ENCODE measurements at places on chromosomes 2 and 18. TPM values are rescaled to one million over a fixed set of nuclear protein-coding genes. Genes with fewer than 3 reads are reported as not detected.

SLC8A1 gene
- 45.9 TPM for total RNA-seq

INHBB gene
- total RNA-seq = 1.0 TPM

POTEJ gene
- not detected for total RNA-seq

PXDN gene
- 106 TPM for total RNA-seq

DOK6 gene
- total RNA-seq = 3.1 TPM

HRH4 gene
- not detected for total RNA-seq

CLHC1 gene
- 20.4 TPM for total RNA-seq

LCT gene
- total RNA-seq = not detected

TYMS gene
- 15.7 TPM for total RNA-seq

GULP1 gene
- total RNA-seq = 21.9 TPM

PLCL1 gene
- 12.5 TPM for total RNA-seq

ITGA4 gene
- 19.3 TPM for total RNA-seq

ATIC gene
- total RNA-seq = 19.3 TPM

CDH19 gene
- total RNA-seq = 3.1 TPM

FAM228A gene
- 0.52 TPM for total RNA-seq

NTSR2 gene
- total RNA-seq = not detected

ESPNL gene
- total RNA-seq = 1.6 TPM

PGAP1 gene
- total RNA-seq = 24.0 TPM

GALNT3 gene
- total RNA-seq = 1.0 TPM

RTP5 gene
- not detected for total RNA-seq

AP1S3 gene
- total RNA-seq = 1.0 TPM

HOXD12 gene
- not detected for total RNA-seq

CLEC4F gene
- total RNA-seq = not detected

NETO1 gene
- not detected for total RNA-seq

ICOS gene
- 0.52 TPM for total RNA-seq

MALL gene
- 8.9 TPM for total RNA-seq

DSG4 gene
- total RNA-seq = not detected

SULT1C2 gene
- 1.0 TPM for total RNA-seq

CFAP210 gene
- not detected for total RNA-seq

CFC1 gene
- not detected for total RNA-seq

ARHGAP28 gene
- total RNA-seq = 29.7 TPM

KLHL30 gene
- total RNA-seq = 18.3 TPM

MYO5B gene
- total RNA-seq = 0.52 TPM

ABCG5 gene
- total RNA-seq = not detected

TFCP2L1 gene
- total RNA-seq = under 0.01 TPM

VWC2L gene
- 0.52 TPM for total RNA-seq

GAL3ST2 gene
- not detected for total RNA-seq

LYPD1 gene
- 4.2 TPM for total RNA-seq

CYP27A1 gene
- total RNA-seq = 17.7 TPM

TMEM17 gene
- total RNA-seq = 1.0 TPM

C2orf81 gene
- 0.52 TPM for total RNA-seq

IMP4 gene
- total RNA-seq = 32.9 TPM

HTR2B gene
- 0.52 TPM for total RNA-seq

SP110 gene
- 4.7 TPM for total RNA-seq

TTN gene
- 2,245 TPM for total RNA-seq

KCNE4 gene
- total RNA-seq = 7.3 TPM

CCDC68 gene
- total RNA-seq = 0.52 TPM

IL36G gene
- total RNA-seq = not detected

CREG2 gene
- 1.6 TPM for total RNA-seq

UNC80 gene
- total RNA-seq = 2.1 TPM

TLX2 gene
- total RNA-seq = not detected

PARD3B gene
- 19.8 TPM for total RNA-seq

KIF1A gene
- 4.7 TPM for total RNA-seq

POLR1A gene
- total RNA-seq = 13.6 TPM

DPYSL5 gene
- 3.7 TPM for total RNA-seq

PREB gene
- total RNA-seq = 14.1 TPM

IL1RN gene
- not detected for total RNA-seq

SRD5A2 gene
- not detected for total RNA-seq

SLC23A3 gene
- 0.52 TPM for total RNA-seq

SIX3 gene
- total RNA-seq = not detected
